ENCODE measurements at places on chromosomes 5 and 9. TPM values are rescaled to one million over a fixed set of nuclear protein-coding genes. Genes with fewer than 3 reads are reported as not detected.

- no peak for DNase-seq
Measured at GRCh38 chr9:135822374-135822755, 85.0 kb downstream of the CAMSAP1 start.

GLE1 gene
- 67.2 TPM for total RNA-seq

NIPAL4 gene
- total RNA-seq, result not detected

GRCh38 chr5:124399426-124399961 is 346.9 kb downstream of the ZNF608 start:
- no peak for DNase-seq

- no peak for DNase-seq
Measured at GRCh38 chr9:108687006-108687987, 168.5 kb downstream of the ACTL7B start.

- no peak for DNase-seq
Measured at GRCh38 chr5:8839361-8840055, 706.4 kb downstream of the SEMA5A start.

C5orf24 gene
- 29.2 TPM for total RNA-seq

GPX3 gene
- 93.2 TPM for total RNA-seq

GRCh38 chr9:100131216-100131615 is 32.2 kb downstream of the INVS start:
- DNase-seq, result no peak

DNA sequence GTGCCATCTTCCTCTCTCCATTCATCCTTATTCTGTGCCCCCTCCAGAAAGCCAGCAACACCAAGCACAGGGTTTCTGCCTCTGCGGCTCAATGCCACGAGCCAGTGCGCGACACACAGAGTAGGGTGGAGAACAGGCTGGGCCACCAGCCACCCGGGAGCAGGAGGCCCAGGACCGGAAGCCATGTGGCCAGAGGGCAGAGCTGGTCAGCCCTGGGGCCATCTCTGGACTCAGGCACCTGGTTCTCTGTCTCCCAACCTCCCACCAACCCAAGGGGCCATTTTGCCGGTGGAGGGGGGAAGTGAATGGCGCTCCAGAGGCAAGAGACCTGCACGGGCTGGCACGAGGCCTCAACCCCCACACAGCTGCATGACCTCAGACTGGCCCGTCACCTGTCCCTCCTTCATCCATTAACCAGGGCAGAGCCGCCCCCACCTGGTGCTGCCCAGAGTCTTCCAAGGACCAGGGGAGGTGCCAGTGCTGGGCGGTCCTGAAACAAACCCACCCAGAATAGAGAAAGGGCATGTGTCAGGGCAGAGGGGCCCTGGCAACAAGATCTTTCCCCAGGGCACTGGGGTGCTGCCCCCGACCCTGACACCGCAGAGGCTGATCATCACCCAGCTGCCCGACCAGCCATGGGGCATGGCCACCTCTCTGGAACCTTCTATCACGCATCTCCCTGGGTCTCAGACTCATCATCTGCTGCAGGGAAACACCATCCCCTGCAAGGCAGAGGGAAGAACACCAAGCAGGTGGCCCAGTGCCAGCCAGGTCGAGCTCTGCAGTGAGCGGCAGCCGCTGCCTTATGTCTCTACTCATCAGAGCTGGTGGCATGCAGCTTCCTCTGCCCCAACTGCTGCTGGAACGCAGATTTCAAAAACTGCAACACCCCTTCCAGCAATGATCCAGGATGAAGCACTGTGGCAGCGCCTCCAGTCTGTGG is 11.9 kb downstream of the VAV2 start:
- no peak for DNase-seq

GABRA1 gene
- total RNA-seq, result not detected

DNA sequence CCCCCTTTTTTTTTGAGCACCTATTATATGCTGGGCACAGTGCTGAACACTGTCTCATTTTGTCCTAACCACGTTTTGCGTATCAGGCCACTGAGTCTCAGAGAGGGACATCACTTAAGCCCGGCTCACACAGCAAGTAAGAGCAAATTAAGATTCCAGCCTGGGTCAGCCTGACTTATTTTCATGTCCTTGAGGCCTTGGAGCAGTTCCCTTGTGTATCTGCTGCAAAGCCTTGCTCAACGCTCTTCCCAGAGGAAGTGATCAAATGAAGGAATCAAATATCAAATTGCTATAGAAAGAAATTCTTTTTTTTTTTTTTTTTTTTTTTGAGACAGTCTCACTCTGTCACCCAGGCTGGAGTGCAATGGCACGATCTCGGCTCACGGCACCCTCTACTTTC is 30.7 kb downstream of the ERGIC1 start:
- DNase-seq, result no peak

GRCh38 chr5:157860898-157861890 is 2.2 kb upstream of the CLINT1 start:
- no peak for DNase-seq

- DNase-seq, result no peak
Measured at GRCh38 chr5:60856066-60856465, 12.0 kb upstream of the ELOVL7 start.

- no peak for DNase-seq
Measured at GRCh38 chr9:36731068-36731956, 158.6 kb downstream of the MELK start.

TTC39B gene
- 8.7 TPM for total RNA-seq

DNA sequence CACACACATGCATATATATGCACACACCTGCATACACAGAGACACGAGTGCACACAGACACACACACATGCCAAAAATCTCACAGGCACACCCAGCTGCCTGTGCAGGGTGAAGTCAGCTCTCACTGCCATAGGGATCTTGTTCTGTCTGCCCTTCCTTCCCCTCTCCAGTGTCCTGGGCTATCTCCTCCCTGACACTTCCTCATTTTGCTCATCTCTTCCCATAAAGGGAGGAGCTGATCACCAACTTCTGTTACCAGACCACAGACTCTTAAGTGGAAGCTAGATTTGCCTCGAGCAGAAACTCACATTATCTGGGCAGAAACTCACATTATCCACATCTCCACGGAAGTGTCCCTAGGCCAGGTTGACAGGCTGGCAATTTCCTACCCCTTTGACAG is 28.7 kb downstream of the LCP2 start:
- DNase-seq, result no peak

GRCh38 chr9:96079779-96080178 is 204.3 kb downstream of the ERCC6L2 start:
- no peak for DNase-seq

GRCh38 chr5:121962347-121962670 is 534 bp downstream of the SRFBP1 start:
- no peak for DNase-seq

GRCh38 chr5:68178579-68178978 is 37.0 kb upstream of the PIK3R1 start:
- DNase-seq, result peak; percentile 55

DNA sequence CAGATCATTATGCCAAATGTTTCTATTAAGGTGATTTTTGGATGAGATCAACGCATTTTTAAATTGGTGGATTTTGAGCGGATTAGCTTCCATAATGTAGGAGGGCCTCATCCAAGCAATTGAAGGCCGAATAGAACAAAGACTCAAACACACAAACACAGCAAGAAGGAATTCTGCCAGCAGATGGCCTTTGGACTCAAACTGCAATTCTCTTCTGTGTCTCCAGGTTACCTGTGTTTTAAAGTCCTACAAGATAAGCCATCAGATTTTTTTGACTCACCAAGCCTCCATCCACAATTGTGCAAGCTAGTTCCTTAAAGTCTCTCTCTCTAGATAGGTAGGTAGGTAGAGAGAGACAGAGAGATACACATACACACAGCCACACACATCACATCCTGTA is 25.5 kb downstream of the CDH6 start:
- DNase-seq, result no peak

DNA sequence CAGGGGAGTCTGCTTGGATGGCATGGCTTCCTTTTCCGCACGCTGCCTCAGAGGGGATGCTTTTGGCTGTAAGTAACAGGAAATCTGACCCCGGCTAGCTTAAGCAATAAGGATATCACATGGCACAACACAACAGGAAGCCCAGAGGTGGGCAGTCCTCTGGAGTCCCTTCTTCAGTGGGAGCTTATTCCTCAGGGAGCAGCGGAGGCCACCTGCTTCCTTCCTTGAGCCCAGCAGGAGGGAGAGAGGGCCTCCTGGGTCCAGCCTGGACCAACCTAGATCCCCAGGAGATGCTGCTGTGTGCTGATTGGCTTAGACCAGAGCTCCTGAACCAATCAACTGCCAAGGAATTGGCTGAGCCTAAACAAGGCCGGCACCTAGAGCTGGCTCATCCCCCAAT is 66.3 kb downstream of the C9orf50 start:
- no peak for DNase-seq

DNA sequence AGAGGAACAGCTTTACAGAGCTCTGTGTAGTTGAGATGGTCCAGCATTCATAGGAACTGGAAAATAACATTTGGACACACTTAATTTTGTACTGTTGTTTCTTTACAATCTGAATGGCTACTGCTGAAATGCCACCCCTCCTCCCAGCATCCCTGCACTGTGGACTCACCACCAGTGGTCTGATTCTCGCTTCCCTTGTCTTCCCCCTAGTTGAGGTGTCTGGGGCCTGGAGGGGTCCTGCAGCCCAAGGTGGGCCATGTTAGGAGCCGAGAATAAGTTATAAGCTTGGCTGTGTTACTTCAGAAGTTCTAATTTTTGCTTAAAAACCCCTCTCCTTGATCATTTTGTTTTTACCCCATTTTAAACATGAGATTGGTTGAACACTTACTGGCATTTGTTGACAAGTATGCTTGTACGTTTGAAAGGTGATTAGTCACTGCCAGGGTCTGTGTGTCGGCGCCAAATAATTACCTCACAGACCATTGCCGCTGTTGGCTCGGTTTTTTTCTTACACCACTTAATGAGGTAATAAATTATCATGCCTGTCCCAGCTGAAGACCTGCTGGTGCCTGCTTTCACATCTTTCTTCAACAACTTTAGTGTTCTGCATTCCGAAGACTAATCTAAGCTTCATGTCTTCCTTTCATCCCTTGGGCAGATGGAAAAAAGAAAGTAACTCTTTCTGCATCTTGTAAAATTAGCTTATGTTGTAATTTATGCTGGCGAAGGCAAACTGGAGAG is 65.8 kb downstream of the MCCC2 start:
- DNase-seq, result no peak

- no peak for DNase-seq
Measured at GRCh38 chr9:99052815-99053715, 51.8 kb upstream of the TGFBR1 start.

GRCh38 chr5:125325488-125326149 is 579.2 kb upstream of the ZNF608 start:
- no peak for DNase-seq

F12 gene
- total RNA-seq, result 14.5 TPM

ADAMTS13 gene
- 11.1 TPM for total RNA-seq

DNA sequence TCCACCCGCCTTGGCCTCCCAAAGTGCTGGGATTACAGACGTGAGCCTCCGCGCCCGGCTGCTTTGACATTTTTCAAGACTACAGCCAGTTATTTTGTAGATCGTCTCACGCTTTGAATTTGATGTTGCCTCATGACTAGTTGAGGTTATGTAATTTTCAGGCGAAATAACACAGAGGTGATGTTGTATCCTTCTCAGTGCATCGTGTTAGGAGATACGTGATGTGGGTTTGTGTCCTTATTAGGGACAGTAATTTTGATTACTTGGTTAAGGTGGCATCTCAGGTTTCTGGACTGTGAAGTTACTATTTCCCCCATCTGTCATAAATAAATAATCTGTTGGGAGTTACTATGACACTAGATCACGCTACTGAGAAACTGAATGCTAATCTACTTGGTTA is 25.0 kb downstream of the CTNNA1 start:
- no peak for DNase-seq

GRCh38 chr5:12315461-12315860 is 411.2 kb upstream of the CTNND2 start:
- no peak for DNase-seq

DNA sequence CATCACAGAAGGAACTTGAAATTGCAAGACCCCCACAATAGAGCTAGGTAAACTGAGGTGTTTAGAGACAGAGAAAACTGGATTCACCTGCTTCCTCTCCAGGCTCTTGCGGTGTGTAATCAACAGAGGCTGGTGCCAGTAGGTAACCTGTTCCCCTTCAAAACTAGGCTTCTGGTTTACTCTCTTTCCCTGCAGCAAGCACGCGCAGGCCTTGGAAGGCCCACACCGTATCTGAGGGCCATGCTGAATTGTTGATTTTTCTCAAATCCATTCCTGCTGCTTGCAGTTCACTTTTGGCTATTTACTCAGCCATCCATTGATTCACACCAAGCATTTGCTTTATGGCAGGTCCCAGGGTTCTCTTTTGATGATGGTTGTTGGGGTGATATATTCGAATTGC is 667 bp upstream of the FRRS1L start:
- no peak for DNase-seq

PCDHB15 gene
- total RNA-seq, result not detected

GRCh38 chr9:133419005-133419404 is 1.2 kb upstream of the REXO4 start:
- no peak for DNase-seq

GRCh38 chr9:93667006-93667405 is 90.6 kb downstream of the PHF2 start:
- DNase-seq, result no peak
